ENCODE measurements at places on chromosomes 12 and 14. TPM values are rescaled to one million over a fixed set of nuclear protein-coding genes. Genes with fewer than 3 reads are reported as not detected.

Gene LRRIQ1
- total RNA-seq, result not detected

Gene EML5
- total RNA-seq, result 0.66 TPM

Gene C12orf60
- total RNA-seq, result 2.2 TPM

Gene CPNE6
- total RNA-seq, result not detected

Gene TMTC2
- total RNA-seq, result 1.9 TPM

Gene PRH2
- not detected for total RNA-seq

DNA sequence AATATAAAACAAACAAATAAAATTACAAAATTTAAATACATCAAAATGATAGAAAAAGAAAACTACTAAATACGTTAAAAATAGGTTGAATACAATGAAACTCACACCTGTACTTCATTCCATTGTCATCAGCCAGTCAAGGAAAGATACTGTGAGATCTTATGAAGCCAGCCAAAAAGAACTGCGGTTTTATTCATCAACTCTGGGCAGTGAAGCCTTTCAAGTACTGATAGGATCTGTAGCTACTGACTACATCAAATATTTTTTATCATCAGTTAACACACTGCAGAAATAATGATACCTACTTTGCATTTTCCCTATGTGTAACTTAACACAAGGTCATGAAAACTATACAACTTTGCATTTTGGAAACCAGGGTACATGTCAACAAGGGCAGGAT lies 46.3 kb upstream of the FAR2 start:
- peaks cover 7% of the 10 kb centered on the region for H3K27me3 ChIP-seq
- H3K36me3 ChIP-seq, result peaks cover 5% of the 10 kb centered on the region
- H3K4me3 ChIP-seq, result peak overlapping the region; percentile 59

GRCh38 chr12:51369581-51369980 lies 21.6 kb downstream of the GALNT6 start:
- no peaks in the 10 kb centered on the region for H3K27me3 ChIP-seq
- DNase-seq, result no peak
- peak overlapping the region; percentile 66 for H3K4me3 ChIP-seq
- H3K27ac ChIP-seq, result peak overlapping the region; percentile 82

- DNase-seq, result no peak
- no peak overlapping the region for H3K27ac ChIP-seq
- H3K4me3 ChIP-seq, result no peak overlapping the region
- peaks cover 2% of the 10 kb centered on the region for H3K36me3 ChIP-seq
Measured at GRCh38 chr14:103361867-103362266, 23.3 kb upstream of the MARK3 start.

- peak overlapping the region; percentile 38 for H3K4me3 ChIP-seq
- peaks cover 30% of the 10 kb centered on the region for H3K36me3 ChIP-seq
- peak; percentile 79 for DNase-seq
- H3K27me3 ChIP-seq, result no peaks in the 10 kb centered on the region
- H3K4me1 ChIP-seq, result peaks cover 35% of the 10 kb centered on the region
Measured at GRCh38 chr14:95480109-95480886, 36.2 kb downstream of the SYNE3 start.

DNA sequence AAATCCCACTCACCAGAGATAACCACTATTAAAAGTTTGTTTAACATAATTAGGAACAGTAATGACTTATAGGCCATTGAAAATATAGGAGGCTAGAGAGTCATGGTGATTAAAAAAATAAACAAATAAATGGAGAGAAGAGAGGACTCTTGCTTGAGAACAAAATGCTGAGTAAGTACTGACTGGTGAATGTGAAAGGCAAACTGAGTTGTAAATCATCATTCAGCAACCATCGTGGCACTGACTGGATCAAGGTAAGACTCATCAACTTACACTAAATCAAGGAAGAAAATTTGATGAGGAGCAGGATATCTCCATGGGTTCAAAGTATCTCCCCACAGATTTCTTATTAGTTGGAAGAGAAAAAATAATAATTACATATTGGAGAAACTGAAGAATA lies 14.1 kb upstream of the YBX3 start:
- peaks cover 5% of the 10 kb centered on the region for H3K4me1 ChIP-seq
- H3K27ac ChIP-seq, result no peak overlapping the region
- H3K36me3 ChIP-seq, result no peaks in the 10 kb centered on the region

- H3K4me3 ChIP-seq, result no peak overlapping the region
- peaks cover 28% of the 10 kb centered on the region for H3K36me3 ChIP-seq
- H3K4me1 ChIP-seq, result peaks cover 11% of the 10 kb centered on the region
- no peak overlapping the region for H3K27ac ChIP-seq
Measured at GRCh38 chr12:123469978-123470377, 12.0 kb downstream of the SNRNP35 start.

DNA sequence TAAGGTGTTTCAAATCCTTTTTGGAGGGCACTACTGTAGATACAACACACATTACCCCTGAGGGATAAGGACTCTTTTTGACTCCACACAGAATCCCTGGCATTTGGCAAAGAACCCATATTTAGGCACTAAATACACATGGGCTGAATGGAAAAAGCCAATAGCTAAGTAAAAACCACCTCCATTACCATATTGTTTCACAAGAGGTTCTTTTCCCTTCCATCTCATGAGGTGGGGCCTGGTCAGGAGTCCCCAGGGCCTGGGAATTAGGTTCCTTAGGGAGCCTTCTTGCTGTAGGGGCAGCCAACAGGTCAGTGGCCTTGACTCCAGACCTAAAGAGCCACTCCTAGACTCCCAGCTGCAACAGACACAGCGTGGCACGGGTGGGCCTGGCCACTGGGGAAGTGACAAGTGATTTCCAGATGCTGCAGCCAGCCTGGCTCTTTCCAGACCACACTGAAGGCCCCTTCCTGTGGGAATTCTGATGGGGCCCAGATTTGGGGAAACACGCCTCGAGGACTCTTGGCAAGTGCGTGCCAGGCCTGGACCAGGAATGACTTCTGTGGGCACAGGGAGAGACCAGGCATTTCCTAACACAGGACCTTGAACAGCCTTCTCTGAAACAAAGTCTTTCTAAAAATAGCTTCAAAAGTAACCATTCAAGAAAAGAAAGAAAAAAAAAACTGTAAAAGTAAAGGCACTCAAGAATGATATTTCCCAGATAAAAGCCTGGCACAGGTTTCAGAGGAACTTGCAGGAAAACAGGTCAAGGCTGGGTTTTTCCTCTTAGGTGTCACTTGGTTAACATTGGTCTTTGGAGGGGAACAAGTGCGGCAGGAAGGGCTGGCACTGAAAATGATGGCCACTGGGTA lies 18.1 kb downstream of the SSH1 start:
- H3K27ac ChIP-seq, result peak overlapping the region; percentile 95
- no peak for DNase-seq
- no peaks in the 10 kb centered on the region for H3K27me3 ChIP-seq
- H3K4me3 ChIP-seq, result peak overlapping the region; percentile 74

GRCh38 chr12:13390918-13391317 lies 194.4 kb downstream of the EMP1 start:
- DNase-seq, result no peak
- H3K4me1 ChIP-seq, result no peaks in the 10 kb centered on the region
- no peaks in the 10 kb centered on the region for H3K36me3 ChIP-seq
- H3K27me3 ChIP-seq, result no peaks in the 10 kb centered on the region

GRCh38 chr12:101414533-101415119 lies 7.1 kb upstream of the ARL1 start:
- H3K27me3 ChIP-seq, result peaks cover 22% of the 10 kb centered on the region
- H3K36me3 ChIP-seq, result no peaks in the 10 kb centered on the region
- no peak overlapping the region for H3K27ac ChIP-seq
- no peaks in the 10 kb centered on the region for H3K4me1 ChIP-seq
- H3K4me3 ChIP-seq, result no peak overlapping the region
- peak; percentile 74 for DNase-seq

DNA sequence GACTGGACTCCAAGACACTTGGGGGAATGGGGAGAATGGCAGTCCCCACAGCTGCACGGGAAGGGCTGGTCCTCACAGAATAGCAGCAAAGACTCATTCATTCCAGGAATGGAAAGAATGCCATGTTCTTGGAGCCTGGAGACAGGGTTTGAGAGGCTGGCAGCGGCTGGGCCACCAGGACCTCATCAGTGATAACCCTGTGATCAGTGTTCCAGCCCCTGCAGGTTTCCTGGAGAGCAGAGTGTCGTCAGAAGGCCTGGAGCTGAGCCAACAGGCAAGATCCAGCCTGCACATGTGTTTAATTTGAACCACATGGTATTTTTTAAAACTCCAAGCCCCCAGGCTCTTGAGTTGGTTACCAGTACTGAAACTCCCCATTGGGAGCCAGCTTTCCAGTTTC lies 11.3 kb downstream of the BDKRB1 start:
- no peaks in the 10 kb centered on the region for H3K4me1 ChIP-seq
- no peaks in the 10 kb centered on the region for H3K27me3 ChIP-seq
- no peak overlapping the region for H3K27ac ChIP-seq

- H3K4me3 ChIP-seq, result no peak overlapping the region
- no peaks in the 10 kb centered on the region for H3K27me3 ChIP-seq
- DNase-seq, result peak; percentile 27
- H3K4me1 ChIP-seq, result peaks cover 11% of the 10 kb centered on the region
Measured at GRCh38 chr14:31567655-31568054, 6.5 kb downstream of the NUBPL start.

DNA sequence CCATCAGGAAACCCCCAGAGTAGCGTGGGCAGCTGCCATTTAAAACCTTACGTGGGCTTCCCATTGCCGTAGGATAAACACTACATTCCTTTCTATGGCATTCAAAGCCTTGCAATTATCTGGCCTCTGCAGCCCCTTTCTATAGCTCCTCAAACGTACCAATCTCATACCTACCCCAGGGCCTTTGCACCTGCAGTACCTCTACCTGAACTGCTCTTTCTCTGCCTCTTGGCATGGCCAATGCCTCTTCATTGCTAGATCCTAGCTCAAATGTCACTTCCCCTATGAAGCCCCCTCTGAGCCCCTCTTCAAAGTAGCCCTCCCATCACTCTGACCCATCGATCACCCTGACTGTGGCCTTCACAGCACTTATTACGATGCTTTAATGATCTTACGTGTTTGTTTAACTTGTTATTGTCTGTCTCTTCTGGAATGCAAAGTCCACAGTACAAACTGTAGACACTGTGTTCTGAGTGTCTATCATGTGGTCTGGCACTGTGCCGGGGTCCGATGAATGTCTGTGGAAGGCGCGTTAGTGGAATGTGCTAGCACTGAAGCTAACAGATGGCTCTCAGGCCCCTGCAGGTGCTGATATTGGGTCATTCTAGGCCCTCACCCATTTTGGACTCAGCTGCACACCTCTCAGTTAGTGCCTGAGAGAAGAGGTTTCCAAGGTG lies 157.3 kb upstream of the NOS1 start:
- no peaks in the 10 kb centered on the region for H3K27me3 ChIP-seq
- H3K4me1 ChIP-seq, result no peaks in the 10 kb centered on the region
- H3K27ac ChIP-seq, result no peak overlapping the region
- H3K36me3 ChIP-seq, result no peaks in the 10 kb centered on the region
- H3K4me3 ChIP-seq, result no peak overlapping the region

- H3K27ac ChIP-seq, result peak overlapping the region; percentile 65
- H3K4me1 ChIP-seq, result peaks cover 71% of the 10 kb centered on the region
- no peak overlapping the region for H3K4me3 ChIP-seq
- DNase-seq, result no peak
- H3K27me3 ChIP-seq, result no peaks in the 10 kb centered on the region
- peaks cover 56% of the 10 kb centered on the region for H3K36me3 ChIP-seq
Measured at GRCh38 chr14:91327250-91327595, 82.7 kb upstream of the GPR68 start.

- H3K4me1 ChIP-seq, result no peaks in the 10 kb centered on the region
- no peaks in the 10 kb centered on the region for H3K36me3 ChIP-seq
- H3K4me3 ChIP-seq, result no peak overlapping the region
- H3K27ac ChIP-seq, result no peak overlapping the region
- DNase-seq, result no peak
Measured at GRCh38 chr14:61899497-61899896, 137.3 kb downstream of the SNAPC1 start.

DNA sequence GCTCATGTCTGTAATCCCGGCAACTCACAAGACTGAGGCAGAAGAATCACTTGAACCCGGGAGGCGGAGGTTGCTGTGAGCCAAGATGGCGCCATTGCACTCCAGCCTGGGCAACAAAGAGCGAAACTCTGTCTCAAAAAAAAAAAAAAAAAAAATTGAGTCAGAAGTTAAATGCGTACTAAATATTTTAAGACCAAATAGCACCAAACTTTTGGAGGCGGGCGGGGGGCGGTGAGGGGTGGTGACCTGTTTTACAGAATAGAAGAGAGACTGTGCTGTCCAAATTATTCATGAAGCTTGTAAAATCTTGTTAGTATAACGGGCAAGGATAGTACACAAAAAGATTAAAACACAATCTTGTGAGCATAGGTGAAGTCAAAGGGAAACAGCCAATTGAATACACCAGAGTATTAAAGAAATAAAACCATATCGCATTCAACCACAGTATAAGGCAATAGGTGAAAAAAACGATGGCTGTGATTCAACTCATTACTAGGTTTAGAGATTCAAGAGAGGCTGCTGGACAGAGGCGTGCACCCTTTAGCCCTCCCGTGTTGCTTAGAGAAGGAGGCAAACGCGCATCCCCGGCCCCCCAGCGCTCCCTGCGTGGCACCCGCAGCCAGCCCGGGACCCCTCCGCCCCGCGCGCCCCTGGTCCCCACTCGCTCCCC lies 571 bp downstream of the ZNF891 start:
- H3K4me3 ChIP-seq, result peak overlapping the region; percentile 98
- no peaks in the 10 kb centered on the region for H3K27me3 ChIP-seq
- peaks cover 65% of the 10 kb centered on the region for H3K36me3 ChIP-seq
- DNase-seq, result no peak
- H3K27ac ChIP-seq, result peak overlapping the region; percentile 99
- H3K4me1 ChIP-seq, result peaks cover 11% of the 10 kb centered on the region

GRCh38 chr12:47941475-47941780 lies 22.0 kb upstream of the TMEM106C start:
- DNase-seq, result no peak
- H3K27ac ChIP-seq, result no peak overlapping the region
- no peaks in the 10 kb centered on the region for H3K36me3 ChIP-seq
- no peak overlapping the region for H3K4me3 ChIP-seq

DNA sequence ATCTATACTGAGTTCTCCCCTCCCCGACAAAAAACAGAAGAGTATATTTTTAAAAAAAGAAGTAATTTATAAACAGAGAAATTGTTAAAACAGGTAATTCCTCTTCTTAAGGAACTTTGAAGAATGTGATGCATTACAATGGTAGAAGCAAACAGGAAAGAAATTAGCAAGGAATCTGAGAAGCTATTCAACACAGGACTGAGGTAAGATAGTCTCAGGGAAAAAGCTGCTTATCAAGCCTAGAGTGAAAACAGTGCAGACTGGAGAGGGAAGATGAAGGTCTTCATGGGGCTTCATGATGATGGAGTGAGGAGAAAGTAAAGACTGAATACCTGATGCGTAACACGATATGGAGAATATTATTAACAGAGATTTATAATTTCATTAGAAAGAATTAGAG lies 880.0 kb downstream of the SLC16A7 start:
- H3K4me3 ChIP-seq, result no peak overlapping the region
- no peaks in the 10 kb centered on the region for H3K36me3 ChIP-seq
- no peak overlapping the region for H3K27ac ChIP-seq
- H3K27me3 ChIP-seq, result no peaks in the 10 kb centered on the region
- no peak for DNase-seq

Measured in activated CD4-positive, alpha-beta T cell treated with anti-CD3 and anti-CD28 coated beads, Interleukin-2, amount 10 ng/mL, durations not matched to agents 24 days and 14 days (primary cell).